Fibroblast of the aortic adventitia (primary cell): ENCODE measurements at places on chromosomes 3 and 15. TPM values are rescaled to one million over a fixed set of nuclear protein-coding genes. Genes with fewer than 3 reads are reported as not detected.

The KIF15 gene
- total RNA-seq: 0.98 and 17.1 TPM in 2 replicates

The PLIN1 gene
- 0.27 and 0.41 TPM in 2 replicates for total RNA-seq

The CGNL1 gene
- total RNA-seq: 0.90 and 11.0 TPM in 2 replicates

The TMIE gene
- total RNA-seq: not detected in 2 replicates

The NR2E3 gene
- total RNA-seq: 0.33 and 0.63 TPM in 2 replicates

The C15orf39 gene
- 3.1 and 8.1 TPM in 2 replicates for total RNA-seq

The CCNB2 gene
- total RNA-seq: 5.2 and 32.1 TPM in 2 replicates

The KCNAB1 gene
- total RNA-seq: 3.3 and 9.2 TPM in 2 replicates

The ANKUB1 gene
- total RNA-seq: not detected in 2 replicates

The GRIP2 gene
- total RNA-seq: 0.90 TPM in 2 replicates

The NPAP1 gene
- 0.16 TPM in 1 of 2 replicates, not detected in the other for total RNA-seq

The PLSCR4 gene
- 28.3 and 46.3 TPM in 2 replicates for total RNA-seq

The LYSMD2 gene
- 3.1 and 7.6 TPM in 2 replicates for total RNA-seq

The SMCO1 gene
- not detected in 2 replicates for total RNA-seq

The MYO5C gene
- total RNA-seq: 0.36 TPM in 1 of 2 replicates, not detected in the other

The IGF2BP2 gene
- total RNA-seq: 40.1 and 99.3 TPM in 2 replicates

The CCR1 gene
- 0.08 and 0.90 TPM in 2 replicates for total RNA-seq

The IL17RC gene
- 47.9 and 52.2 TPM in 2 replicates for total RNA-seq

The MUSTN1 gene
- total RNA-seq: not detected in 2 replicates

The PARP15 gene
- total RNA-seq: 0.72 and 0.82 TPM in 2 replicates

The GOLGA6L10 gene
- 0.45 and 0.49 TPM in 2 replicates for total RNA-seq

The BTLA gene
- not detected in 2 replicates for total RNA-seq

The PPCDC gene
- 2.5 and 11.8 TPM in 2 replicates for total RNA-seq

The MOBP gene
- not detected in 2 replicates for total RNA-seq

The ATP13A5 gene
- total RNA-seq: not detected in 2 replicates
